ENCODE measurements at places on chromosomes 11 and 22.

GRCh38 chr11:87391496-87391895 lies 353.8 kb downstream of the TMEM135 start:
- no peak for DNase-seq

DNA sequence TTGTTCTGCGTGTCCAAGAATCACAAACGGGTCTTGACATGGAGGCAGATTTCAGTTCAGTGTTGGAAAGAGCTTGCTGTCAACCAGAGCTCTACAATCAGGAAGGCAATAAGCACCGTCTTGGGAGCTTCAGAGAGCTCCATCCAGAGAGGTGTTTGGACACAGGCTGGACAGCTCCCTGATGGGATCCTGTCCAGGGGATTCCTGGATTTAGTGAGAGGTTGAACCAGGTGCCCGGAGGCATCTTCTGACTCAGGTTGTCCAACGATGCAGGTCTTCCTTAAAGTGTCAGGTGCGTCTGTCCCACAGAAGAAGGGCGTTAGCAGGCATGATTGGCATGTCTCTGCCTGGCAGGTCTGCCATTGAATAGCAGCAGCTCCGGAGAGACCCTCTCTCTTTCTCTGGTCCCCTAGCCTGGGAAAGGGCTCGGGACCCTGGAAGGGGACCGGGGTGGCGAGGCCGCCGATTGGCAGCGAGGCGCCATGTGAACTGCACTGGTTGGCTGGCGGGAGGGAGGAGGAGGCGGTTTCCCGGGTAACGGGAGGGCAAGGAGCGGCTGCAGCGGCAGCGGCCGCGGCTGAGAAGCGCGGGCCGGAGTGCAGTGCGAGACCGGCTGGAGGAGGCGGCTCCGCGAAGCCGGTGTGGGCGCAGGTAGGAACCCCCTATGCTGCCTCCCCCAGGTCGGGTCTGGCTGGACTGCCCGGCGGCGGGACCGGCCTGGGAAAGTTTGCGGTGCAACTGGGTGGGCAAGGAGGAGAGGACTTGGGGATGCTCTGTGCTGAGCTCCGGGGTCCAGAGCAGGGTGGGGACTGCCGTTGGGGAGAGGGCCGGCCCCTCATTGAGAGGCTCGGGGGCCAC lies 104.1 kb upstream of the E2F8 start:
- DNase-seq, result peak; percentile 11

DNA sequence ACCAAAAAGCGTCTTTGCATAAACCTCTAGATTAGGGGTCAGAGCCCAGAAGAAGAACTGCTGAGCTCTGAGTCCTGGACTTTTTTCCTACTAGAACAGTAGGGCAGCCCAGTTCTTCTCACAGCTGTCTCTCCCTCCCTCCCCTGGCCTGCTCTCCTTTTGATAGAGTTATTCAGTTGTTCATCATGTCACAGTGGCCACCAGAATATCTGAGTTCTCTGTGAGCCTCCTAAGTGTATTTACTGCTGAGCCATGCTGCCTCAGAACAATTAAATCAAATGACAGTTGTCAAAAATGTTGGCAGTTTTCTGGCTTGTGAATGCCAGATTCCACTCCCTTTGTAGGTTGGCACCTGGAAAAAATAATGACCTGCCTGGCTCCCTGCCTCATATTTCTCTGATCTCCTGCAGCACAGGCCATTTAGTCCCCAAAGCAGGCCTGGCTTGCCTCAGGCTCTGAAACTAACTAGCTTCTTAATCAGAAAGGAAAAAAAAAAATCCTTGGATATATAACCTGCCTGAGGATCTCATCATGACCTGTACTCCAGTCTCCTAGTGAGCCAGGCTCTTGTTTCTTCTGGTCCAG lies 377.4 kb upstream of the LARGE1 start:
- DNase-seq, result no peak

DNA sequence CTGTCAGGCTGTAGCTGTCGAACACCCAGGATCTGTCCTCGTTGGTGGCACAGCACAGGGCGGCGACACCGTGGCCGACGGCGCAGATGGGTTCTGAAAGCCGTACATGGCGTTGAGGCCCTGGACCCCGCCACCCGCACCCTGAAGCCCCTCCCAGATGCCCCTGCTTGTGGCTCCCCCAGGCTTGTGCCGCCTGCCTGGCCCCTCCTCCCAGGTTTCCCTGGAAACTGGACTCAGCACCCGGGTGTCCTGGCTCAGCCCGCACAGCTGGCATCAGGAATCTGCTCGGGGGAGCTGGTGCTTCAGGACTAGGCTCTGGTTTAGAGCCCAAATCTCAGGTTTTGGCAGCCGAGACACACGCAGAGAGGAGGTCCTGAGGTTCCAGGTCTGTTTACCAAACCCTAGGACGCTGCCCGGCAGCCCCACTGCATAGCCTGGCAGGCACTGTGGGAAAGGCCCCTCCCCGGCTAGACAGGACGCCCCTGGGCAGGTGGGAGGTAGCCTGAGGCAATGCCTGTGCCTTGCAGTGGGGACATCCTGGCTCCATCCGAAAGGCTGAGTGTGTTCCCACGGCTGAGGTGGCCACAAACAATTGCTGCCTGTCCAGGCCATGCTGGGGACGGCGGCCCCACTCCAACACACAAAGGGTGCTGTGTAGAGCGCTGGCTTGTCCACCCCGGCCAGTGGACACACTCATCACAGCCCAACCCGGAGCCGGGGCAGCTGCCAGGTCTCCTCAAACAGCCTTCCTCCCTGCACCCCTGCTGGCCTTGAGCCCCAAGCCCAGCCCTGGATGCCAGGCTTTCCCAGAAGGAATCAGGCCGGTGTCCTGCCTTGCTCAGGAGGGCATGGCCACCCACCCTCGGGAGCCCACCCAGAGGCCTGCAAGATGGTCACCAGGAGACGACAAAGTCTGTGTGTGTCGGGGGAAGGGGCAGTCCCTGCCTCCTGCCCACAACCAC lies 4.6 kb downstream of the GATD1 start:
- DNase-seq, result no peak

GRCh38 chr11:71436861-71437260 lies 11.3 kb downstream of the DHCR7 start:
- no peak for DNase-seq

DNA sequence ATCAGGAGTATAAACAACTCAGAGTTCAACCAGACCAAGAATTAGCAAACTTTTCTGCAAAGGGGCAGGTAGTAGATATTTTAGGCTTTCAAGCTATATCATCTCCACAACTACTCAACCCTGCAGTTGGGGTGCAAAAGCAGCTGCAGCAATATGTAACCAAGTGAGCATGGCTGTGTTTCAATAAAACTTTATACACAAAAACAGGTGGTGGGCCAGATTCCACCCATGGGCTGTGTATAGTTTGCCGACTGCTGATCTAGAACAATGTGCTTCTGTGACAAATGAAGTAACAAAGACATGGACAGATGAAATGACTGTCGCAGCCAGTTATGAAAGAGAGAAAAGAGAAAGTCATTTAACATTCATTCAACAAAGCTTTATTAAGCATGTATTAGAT lies 77.1 kb upstream of the DRD2 start:
- no peak for DNase-seq

DNA sequence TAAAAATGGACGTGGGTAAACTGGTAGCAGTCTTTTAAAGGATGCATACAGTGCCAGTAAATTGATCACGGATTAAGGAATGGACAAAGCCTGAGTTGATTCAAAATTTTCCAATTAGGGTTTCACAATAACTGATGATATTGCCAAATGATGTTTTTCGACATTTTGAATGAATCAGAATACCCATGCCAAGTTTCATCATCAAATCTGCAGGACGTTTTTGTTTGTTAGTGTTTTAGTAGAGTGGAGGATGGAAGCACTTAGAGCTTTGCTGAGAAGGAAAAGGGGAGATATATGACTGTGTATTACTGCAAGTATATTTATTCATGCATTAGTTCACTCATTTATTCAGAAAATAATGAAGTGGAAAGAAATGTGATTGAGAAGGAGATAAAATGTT lies 78.3 kb downstream of the SLC17A6 start:
- DNase-seq, result no peak

DNA sequence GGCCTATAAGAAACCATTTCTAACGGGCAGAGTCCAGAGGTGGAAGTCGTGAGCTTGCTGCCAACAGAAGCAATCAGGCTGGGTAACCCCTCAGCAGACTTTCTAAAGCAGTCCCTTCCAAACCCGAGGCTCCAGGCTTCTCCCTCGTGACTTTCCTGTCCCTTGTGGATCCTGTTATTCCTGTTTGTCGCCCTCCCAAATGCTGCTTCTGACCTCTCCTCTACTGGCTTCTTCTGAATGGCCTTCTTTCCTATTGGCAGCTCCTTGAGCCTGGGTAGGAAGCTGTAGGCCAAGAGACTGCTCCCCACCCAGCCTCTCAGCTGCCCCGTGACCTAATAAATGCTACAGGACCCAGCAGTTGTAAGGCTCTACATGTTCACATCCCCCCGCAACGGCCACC lies 35.0 kb downstream of the MAFF start:
- no peak for DNase-seq

DNA sequence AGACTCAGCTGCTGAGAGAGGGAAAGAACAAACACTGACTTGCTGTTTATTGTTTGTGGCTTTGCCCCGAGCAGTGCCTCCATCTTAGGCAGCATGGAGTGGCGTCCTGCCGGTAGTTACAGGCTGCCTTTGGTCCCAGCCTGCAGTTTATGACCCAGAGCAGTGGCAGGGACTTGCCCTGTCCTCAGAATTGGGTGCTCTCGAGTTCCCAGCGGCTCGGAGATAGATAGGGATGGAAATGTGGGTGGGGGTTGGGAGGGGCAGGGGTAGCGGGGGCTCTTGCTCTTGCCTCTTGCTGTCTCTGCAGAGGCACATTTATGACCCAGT lies 3.1 kb downstream of the ALX4 start:
- DNase-seq, result no peak

DNA sequence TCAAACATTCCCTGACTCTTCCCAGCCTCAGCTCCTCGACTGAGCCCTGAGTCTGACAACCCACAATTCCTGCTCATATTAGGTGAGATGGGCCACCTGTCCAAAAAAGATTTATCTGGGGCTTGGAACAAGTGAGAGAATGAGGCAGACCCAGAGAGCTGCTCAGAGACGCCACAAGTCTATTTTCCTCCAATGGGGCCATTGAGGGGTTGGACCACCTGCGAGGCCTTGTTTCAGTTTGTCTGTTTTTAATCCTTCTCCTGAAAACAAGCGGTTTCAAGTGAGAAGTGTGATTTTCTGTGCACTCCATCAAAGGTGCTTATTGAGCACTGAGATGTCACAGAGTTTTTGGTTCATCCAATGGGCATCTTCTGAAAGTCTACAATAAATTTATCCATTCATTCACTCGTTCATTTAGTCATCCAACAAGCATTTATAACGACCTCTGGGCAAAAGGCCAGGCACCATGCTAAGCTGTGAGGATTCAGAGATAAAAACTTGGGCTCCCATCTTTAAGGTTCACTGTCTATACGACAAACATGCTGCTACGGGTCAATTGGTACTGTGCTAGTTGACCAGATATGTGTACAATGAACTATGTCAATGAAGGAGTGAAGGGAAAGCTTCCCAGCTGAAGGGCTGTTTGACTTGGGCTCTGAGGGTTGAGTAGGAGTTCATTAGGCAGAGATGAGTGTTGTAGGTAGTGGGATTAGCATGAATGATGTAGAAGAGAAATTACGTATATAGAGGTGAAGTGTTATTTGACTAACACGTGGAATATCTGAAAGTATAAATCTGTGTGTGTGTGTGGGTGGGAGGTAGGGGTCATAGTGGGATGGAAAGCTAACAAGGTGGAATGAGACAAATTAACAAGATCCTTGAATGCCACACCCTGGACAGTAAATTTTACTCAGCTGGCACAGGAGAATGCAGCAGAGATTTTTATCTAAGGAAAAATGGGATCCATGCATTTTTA lies 168.9 kb downstream of the MIAT start:
- DNase-seq, result no peak

- DNase-seq, result no peak
These were observed 5.8 kb downstream of the A4GALT start for GRCh38 chr22:42714768-42715390.

DNA sequence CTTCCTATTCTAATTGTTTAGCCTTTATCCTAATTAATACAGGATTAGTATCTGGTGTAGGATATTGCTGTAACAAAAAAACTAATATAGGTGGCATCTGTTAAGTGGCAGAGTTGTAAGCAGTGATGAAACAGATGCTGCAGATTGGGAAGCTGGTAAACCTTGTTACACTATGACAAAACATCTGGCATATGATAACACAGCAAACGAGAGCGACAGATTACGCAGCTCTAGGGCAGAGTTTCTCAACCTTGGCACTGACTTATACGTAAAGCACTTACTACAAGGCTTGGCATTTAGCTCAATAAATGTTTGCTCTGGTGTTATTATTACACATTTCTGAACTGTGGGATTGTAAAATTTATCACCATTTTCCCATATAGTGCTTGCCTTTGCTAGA lies 137.0 kb downstream of the ATG16L2 start:
- DNase-seq, result no peak

DNA sequence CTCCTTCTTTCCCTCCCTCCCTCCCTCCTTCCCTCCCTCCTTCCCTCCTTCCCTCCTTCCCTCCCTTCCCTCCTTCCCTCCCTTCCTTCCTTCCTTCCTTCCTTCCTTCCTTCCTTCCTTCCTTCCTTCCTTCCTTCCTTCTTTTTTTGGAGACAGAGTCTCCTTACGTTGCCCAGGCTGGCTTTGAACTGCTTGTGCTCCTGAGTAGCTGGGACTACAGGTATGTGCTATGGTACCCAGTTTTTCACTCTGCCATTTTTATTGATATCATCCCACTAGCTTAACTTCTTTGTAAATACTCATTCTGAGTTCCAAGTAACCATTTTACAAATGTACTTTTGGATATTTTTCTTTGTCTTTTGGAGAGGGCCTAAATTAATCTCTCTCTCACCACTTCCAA lies 336.8 kb upstream of the DDI1 start:
- no peak for DNase-seq

DNA sequence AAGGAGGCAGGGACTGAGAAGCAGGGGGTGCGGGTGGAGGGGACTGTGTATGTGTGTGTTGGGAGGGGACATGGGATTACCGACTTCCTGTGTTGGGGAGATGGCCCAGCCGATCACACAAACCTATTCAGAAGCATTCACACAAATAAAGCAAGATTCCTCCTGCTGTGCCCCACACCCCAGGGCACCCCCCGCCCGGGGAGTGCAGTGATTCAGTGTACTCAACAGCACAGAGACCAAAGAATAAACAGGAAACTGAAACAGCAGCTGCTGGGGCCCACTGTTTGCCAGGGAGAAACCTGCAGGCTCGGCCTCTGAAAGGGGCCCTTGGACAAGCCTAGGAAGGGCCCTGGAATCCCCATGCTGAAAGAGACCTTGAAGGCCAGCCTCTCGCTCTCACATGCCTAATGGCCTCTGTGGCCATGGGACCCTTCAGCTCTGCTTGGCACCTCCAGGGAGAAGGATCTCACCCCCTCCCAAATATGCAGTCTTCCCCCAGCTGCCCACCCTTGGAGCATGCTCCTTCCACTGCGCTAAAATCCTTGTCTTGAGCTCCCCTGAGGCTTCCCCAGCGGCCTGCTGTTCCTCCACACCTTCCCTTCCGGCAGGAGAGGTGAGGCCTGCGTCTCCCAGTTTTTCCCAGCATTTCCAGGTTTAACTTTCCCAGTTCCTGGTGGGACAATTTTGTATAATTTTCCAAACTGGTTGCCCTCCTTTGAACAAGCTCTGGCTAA lies 72.9 kb downstream of the CSNK2A3 start:
- peak; percentile 48 for DNase-seq

DNA sequence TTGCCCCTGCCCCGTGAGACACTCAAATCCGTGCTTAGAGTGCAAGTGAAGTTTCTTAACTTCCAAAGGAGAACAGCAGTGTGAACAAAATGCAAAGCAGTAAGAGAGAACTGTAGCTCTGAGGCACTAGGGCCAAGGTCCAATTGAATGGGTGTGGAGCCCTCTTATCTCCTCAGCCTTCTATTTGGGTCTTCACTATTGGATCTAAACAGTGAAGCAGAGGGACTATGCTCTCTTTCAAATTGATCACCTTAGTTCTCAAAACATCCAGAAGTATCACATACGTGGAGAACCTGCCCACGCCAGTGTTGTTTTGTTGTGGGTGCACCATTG lies 49.6 kb downstream of the C22orf31 start:
- no peak for DNase-seq

All from NCI-H510A (cell line).